ENCODE measurements at places on chromosomes 7 and 10.

DNA sequence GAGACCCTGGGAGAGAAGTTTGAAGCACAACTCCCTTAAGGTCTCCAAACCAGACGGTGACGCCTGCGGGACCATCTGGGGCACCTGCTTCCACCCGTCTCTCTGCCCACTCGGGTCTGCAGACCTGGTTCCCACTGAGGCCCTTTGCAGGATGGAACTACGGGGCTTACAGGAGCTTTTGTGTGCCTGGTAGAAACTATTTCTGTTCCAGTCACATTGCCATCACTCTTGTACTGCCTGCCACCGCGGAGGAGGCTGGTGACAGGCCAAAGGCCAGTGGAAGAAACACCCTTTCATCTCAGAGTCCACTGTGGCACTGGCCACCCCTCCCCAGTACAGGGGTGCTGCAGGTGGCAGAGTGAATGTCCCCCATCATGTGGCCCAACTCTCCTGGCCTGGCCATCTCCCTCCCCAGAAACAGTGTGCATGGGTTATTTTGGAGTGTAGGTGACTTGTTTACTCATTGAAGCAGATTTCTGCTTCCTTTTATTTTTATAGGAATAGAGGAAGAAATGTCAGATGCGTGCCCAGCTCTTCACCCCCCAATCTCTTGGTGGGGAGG, 10.8 kb downstream of the SERPINE1 start:
- peak; percentile 67 for DNase-seq

DNA sequence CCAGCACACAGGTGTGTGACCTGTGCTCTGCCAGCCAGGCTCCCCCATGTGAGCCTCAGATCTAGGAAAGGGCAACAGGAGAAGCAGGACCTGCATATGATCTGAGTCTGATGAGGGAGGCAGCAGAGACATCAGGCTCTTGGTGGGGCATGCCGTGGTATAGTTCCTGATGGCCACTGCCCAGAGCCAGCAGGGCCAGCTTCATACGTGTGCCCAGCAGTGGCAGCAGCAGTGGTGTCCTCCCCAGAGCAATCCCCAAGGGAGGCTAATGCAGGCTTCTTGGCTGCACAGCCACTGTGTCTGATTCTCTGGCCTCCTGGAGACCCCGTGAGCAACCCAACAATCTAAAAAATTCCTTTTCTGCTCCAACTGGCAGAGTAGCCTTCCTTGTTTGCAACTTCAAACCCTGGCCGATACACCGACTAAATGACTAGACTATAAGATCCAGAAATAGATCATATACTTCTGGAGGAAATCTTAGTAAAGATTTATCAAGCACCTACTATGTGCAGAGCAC, 230.6 kb upstream of the ZMIZ1 start:
- DNase-seq, result no peak

DNA sequence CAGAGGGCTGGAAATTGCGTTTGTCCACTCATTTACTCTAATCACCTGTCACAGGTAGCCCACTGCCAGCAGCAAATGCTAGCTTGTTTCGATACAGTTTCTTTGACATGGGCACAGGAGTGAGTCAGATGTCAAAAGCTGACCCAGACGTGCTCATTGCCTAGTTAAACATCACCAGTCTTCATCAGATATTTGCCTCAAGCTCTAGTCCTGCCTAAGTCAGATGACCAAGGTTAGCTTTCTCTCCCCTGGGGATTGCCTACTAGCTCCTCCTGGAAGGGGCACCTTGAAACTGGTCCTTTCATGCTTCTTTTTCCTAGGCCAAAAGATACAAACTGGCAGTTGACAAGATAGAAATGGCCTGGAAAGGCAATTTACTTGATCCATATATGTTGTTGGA, 35.2 kb downstream of the GPAM start:
- no peak for DNase-seq

GRCh38 chr10:102401735-102402511, 6.4 kb downstream of the NFKB2 start:
- DNase-seq, result no peak

GRCh38 chr10:103663236-103663635, 169.7 kb downstream of the NEURL1 start:
- no peak for DNase-seq

DNA sequence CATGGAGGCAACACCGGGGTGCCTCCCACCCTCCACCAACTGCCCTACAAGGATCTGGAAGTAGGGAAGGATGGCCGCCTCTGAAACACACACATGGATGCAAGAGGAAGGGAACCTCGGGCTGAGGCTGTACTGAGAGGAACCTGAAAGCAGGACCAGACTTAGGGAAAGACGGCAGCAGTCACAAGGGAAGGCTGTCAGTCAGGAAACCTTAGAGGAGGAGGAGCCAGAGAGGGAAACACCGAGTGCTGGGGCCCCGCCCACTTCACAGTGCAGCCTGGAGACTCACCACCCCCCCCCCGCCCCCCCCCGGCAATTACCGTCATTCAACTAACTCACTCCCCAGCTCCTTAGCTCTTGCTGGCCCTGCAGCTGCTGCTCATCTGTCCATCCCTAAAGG, 2.5 kb downstream of the CYREN start:
- DNase-seq, result no peak

DNA sequence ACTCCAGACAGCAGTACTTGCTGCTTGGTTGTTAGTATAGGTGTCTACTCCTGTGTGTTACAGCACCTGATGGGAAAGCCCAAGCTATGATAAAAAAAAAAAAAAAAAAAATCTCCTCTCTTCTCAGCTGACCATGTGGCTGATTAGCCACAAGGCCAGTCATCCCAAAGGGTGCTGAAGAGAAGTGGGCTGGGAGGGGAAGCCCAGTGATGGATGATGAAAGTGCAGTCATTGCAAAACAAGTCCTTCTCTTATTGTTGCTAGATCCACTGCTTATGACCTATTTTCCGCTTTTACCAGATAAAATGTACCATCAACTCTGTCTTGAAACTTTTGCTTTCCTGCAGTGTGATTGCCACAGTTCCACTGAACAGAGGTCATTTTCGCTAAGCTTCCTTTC, 1092.5 kb upstream of the C7orf33 start:
- DNase-seq, result peak; percentile 34

DNA sequence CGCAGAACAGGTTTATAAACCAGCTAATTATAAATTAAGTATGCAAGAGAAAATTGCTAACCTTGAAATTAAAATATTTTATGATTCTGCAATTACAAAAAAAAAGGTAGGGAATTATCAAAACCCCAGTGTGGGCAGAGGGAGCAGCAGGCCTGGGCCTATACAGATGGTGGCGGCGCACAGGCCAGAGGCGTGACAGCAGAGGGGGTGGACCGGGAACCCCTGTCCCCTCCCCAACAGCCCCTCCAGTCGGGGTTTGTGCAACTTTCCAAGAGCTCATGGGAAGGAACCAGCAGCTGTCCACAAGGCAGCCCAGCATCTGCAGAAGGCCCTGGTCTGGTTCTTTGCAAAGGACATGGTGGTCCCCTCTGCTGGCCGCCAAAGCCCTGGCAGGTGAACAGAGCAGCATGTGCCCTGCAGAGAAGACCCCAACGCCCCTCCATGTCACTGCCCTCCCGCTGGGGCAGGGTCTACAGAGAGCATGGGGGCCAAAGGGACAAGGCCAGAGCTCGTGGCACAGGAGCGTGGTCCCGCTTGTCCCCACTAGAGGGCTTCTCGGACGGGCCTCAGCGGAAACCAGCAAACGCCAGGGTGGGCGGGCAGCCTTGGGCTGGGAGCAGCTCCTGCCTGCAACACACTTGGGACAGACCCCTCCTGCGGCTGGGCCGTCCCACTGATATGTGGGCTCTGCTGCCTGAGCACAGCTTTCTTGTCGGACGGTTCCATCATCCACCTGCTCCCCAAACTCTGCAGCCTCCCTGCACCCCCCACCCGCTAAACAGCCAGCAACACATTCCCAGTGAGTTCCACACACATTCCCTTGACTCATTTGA, 75.1 kb downstream of the EBF3 start:
- peak; percentile 51 for DNase-seq

- DNase-seq, result no peak
Measured at GRCh38 chr10:123445261-123445775, 220.8 kb upstream of the GPR26 start.

- DNase-seq, result no peak
Measured at GRCh38 chr7:21330462-21331178, 97.3 kb upstream of the SP4 start.

DNA sequence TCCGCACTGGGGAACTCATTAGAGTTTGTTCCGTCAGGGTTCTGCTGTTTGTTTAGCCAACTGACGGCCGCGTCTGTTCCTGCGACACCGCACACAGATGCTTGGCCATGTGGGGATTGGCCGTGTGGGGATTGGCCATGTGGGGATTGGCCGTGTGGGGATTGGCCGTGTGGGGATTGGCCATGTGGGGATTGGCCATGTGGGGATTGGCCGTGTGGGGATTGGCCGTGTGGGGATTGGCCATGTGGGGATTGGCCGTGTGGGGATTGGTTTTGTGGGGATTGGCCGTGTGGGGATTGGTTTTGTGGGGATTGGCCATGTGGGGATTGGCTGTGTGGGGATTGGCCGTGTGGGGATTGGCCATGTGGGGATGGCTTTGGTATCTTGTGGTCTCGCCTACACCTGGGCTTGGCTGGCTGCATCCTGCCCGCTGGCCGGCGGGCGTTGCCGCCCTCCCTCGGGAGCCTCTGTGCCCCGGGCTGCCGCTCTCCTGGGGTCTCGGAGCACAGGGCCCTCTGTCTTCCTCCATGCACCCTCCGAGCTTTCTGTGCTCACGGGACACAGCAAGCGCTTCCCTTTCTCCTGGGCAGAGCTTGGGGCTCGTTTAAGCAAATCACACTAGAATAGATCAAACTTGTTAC, 62.5 kb downstream of the NKX6-2 start:
- DNase-seq, result no peak

- DNase-seq, result peak; percentile 77
Measured at GRCh38 chr7:1611708-1612241, 41.9 kb upstream of the PSMG3 start.

GRCh38 chr10:32386623-32387260, 39.8 kb upstream of the EPC1 start:
- peak; percentile 20 for DNase-seq

- peak; percentile 85 for DNase-seq
Measured at GRCh38 chr7:108211382-108212201, 81.4 kb upstream of the LAMB4 start.

DNA sequence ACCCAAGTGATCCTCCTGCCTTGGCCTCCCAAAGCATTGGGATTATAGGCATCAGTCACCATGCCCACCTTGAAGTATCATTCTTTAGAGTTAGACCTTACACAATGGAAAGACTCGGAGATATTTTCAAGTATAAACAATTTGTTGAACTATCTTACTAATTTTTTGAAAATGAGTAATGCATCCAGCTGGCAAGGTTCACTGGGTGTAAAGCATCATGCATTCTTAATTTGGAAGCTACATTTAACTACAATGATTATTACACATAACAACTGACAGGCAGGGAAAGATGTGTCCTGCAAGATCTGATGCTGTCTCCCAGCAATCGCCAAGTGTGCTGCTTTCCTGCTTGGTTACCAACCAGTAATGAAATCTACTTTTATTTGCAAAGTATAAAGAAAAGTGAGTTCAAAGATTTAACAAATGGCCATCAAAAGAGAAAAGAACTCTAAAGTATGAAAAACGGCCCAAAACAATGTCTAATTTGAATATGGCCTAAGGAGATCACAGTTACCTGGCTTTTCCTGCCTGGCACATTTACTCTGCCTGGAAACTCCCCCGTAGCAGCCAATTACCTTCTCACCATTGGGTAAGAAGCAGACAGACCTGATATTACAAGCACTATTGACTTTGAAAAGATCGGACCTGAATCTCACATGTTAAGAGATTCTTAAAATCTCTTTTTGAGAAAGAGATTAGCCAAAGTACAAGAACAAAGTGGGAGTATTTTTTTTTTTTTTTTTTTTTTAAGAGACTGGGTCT, 59.3 kb upstream of the NMT2 start:
- DNase-seq, result peak; percentile 46

DNA sequence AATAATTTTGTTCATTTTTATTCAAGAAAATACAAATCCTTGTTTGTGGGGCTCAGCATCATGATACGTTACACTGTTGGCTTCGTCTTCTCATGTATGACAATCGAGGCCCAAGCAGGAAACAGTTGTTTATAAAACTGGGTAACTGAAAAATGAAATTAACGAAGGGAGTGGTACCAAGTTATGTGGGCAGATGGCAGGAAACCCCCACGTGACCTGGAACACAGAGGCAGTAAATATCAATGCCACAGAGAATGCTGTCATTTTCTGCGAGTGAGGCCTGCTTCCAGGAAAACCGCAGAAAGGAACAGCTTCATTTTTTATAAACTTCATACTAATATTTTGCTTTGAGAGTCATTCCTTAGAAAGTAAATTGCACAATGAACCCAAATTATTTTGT, 201.0 kb upstream of the ADARB2 start:
- no peak for DNase-seq

DNA sequence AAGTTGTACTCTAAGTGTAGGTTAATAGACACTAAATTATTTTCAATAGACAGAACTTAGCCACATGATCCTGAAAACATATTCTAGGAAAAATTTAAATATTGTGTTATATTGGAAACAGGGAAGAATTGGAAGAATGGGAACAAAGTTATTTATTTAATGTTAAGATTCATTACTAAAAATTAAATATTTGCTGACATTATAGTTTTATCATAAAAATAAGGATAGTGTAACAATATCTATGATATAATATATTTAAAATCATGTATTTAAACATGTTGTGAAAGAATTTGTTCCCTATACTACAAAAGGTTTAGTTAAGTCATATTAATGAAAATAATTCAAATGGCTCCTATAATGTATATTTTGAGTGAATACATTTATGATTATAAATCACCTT, 120.1 kb upstream of the TEX47 start:
- no peak for DNase-seq

DNA sequence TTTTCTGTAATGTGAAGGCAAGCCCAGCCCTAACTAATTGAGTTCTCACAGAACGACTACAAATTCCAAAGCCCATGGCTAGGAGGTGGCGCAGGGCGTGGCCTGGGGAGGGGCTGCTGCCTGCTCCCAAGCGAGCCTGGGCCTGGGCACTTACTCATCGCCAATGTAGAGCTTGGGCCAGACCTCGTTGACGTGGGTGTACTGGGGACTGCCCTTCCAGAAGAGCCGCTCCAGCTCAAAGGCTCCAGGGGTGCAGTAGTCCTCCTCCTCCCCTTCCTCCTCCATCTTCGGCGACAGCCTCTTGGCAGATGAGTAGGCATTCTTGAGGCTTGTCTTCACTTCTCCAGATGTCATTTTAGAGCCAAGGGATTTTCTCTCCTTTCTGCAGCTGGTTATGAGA, 53.3 kb upstream of the SAMD8 start:
- DNase-seq, result no peak

- no peak for DNase-seq
Measured at GRCh38 chr10:117734731-117735405, 192.3 kb downstream of the EMX2 start.
